ENCODE measurements at places on chromosomes 4 and X.

- no peak for DNase-seq
These were observed 2.2 kb downstream of the MAMLD1 start for GRCh38 chrX:150365051-150365989.

- no peak for DNase-seq
These were observed 26.9 kb downstream of the UTP14A start for GRCh38 chrX:129932821-129933321.

- no peak for DNase-seq
These were observed 159.8 kb downstream of the RASL11B start for GRCh38 chr4:53021754-53022512.

GRCh38 chrX:15167826-15168225 is 102.1 kb downstream of the ASB9 start:
- no peak for DNase-seq

- DNase-seq = peak; percentile 22
These were observed 455 bp upstream of the ABCB7 start for GRCh38 chrX:75156531-75156945.

DNA sequence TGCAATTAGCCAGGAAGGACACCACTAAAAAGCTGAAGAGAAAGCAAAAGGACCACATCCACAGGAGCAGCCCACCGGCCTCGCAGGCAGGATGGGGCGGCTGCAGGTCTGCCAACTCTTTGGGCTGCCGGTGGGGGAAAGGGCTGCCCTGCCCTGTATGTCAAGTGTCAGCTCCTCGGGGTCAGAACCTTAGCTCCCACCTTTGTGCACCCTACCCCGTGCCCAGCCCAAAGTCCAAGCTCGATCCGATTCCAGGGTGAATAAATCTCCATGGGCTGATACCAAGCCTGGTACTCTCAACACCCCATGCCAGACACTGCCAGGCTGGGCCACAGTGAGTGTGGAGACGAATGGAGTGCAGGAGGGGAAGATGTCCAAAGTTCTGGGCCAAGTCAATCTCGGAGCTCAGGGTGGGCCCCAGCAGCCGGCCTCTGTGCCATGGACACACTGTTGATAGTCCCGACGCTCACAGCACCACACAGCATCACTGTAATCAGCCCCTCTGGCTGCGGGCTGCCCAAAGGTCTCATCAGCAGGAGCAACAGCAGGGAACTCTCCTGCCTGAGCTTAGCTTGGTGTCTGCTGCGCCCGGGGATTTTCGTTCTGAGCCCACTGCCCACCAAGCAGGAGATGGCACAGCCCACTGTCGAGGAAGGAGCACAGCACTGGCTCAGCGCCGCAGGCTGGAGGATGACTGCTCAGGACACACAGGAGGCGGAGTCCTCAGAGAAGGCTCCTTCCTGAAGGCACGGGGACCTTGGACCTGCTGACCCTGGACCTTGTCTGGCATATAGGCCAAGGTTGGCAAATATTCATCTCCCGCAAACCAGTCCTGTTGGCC is 84.4 kb downstream of the JAKMIP1 start:
- DNase-seq = no peak

- peak; percentile 87 for DNase-seq
These were observed 51.2 kb upstream of the TADA2B start for GRCh38 chr4:6991771-6992557.

GRCh38 chr4:76892001-76892400 is 5.9 kb downstream of the SOWAHB start:
- DNase-seq = no peak

- DNase-seq = no peak
These were observed 247.2 kb upstream of the ADGRL3 start for GRCh38 chr4:60952921-60953320.

DNA sequence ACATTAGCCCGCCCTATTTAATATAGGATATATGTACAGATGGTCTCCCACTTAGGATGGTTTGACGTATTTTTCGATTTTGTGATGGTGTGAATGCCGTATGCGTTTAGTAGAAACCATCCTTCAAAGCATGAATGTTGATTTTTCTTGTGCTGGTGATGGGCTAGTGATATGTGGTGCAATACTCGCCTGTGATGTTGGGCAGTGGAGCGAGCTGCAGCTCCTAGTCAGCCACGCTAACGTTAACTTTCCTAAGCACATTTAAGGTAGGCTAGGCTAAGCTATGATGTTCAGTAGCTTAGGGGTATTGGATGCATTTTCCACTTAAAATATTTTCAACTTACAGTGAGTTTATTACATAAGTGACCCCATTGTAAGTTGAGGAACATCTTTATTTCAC is 36.6 kb upstream of the RHOH start:
- DNase-seq = no peak

DNA sequence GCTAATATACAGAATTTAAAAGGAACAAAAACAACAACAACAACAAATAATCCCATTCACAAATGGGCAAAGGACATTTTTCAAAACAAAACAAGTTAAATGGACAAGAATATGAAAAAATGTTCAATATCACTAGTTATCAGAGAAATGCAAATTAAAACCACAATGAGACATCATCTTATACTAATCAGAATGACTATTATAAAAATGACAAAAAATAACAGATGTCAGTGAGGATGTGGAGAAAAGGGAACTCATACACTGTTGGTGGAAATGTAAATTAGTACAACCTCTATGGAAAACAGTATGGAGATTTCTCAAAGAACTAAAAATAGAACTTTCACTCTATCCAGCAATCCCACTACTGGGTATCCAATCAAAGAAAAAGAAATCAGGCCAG is 92.6 kb downstream of the KIT start:
- no peak for DNase-seq
